ENCODE measurements at places on chromosomes 2 and 18.

DNA sequence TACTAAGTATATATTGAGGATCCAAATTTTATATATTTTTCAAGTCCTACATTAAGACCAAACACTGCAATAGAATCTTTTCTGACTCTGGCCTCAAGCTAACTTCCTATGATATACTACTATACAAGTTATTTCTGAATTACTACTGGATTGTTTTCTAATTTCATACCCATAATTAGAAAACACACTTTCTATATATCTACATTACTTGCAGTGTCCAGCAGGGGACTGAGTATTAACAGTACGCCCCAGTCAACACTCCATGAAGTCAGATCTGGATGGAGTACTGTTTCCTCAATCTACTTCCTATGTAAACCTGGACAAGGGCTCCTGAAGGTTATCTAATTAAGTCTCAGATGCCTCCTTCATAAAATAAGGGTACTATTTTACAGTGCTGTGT, 26.5 kb downstream of the RMP24 start:
- DNase-seq: no peak

- DNase-seq: no peak
Observed at GRCh38 chr2:143128681-143129580, at the start of gene ARHGAP15. TSS of gene ARHGAP15 (plus strand) at chr2:143129419.

- no peak for DNase-seq
Observed at GRCh38 chr2:241129086-241129871, 20.0 kb downstream of the PASK start.

- DNase-seq: no peak
Observed at GRCh38 chr18:6060149-6060548, 164.8 kb upstream of the TMEM200C start.

DNA sequence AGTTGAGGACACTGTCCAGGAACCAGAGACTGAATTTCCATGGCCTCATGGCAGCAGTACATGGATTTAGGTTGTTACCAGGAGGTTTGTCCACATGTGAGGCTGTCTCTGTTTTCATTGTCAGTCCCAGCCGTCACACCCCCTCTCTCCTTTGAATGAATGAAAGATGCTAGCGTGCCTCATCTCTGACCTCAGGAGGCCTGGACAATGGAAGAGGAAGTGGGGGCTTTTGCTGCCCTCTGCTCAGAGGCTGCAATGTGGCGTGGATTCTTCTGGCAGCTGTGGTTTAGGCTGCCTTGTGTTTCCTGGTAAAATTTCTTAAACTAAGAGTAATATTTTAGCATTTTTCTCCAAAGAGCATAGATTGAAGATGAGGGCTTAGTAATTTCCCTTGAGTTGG, 47.5 kb downstream of the RAB31 start:
- no peak for DNase-seq

DNA sequence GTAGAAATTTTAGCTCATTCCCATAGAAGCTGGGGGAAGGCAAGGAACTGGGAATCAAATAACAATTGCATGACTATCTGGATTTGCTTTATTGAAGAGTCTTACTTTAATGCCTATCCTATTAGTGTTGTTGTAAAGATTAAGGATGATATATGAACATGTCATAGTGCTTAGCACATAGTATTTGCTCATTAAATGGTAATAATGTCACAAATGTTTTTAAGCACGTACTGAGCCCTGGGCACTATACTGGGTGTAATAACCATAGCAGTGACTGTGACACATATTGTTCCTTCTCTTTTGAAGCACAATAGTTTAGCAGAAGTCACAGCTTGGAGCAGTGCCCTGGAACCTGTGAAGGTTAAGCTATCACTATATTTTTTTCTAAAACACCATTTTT, 47.2 kb upstream of the DTNB start:
- no peak for DNase-seq

- DNase-seq: no peak
Observed at GRCh38 chr2:218354045-218354444, 2.6 kb upstream of the CATIP start.

DNA sequence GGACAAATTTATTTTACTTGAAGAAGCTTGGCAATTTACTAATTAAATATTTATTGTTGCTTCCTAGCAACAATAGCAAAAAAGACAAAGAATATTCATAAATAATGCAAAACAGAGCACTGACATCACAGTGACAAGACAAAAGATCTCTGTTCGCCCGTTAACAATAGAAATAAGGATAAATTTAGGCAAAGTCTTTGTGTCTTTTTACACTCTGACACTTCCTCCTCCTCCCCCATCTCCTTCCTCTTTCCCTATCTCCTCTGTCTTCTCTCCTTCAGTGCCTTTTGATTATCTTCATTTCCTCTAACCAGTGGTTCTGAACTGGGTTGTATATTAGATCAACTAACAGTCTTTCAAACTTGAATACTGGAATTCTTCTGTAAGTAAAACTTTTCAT, 808.4 kb downstream of the ERBB4 start:
- DNase-seq: no peak

DNA sequence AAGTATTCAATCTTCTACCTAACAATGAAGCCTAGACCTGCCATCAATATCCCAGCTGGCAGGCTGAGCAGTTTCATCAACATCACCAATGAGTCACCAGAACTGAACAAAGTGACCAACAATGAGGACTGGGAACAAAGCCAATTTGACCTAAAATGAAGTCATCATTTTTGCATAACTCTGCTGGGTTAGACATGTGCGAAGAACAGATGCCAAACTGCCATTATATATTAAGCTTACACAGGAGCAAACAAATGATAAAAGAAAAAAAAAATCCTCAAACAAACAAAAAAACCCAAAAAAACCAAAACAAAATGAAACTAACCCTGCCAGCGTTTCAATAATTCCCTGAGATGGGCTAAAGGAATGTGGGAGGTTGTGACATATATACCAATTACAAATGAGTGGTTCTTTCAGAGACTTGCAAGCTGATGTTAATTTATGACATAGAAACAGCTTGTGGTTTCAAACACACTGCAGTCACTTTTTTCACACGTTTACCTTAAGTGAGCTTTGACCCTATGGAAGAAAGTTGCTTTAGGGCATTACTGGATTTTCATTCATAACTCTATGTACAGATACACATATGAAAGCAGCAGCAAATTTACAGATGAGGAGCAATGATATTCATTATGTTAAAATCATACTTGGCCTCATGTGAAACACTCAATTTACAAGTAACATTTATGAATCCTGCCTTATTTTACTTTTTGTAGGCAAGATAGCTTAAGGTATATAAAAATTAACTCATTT, 56.9 kb upstream of the CCDC141 start:
- DNase-seq: peak; percentile 86

DNA sequence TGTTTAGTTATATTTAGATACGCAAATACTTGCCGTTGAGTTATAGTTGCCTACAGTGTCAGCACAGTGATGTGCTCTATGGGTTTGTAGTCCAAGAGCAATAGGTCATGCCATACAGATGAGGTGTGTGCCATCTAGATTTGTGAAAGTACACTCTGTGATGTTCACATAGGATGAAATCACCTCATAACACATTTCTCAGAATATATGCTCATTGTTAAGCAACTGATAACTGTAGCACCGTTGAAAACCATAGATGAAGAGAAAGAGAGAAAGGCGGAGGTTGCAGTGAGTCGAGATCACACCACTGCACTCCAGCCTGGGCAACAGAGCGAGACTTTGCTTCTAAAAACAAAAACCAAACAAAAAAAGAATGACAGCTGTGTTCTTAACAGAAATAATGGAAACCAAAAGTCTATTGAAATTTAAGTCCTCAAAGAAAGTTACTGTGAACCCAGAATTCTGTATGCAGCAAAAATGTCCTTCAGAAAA, 9.5 kb downstream of the DGKD start:
- DNase-seq: no peak

DNA sequence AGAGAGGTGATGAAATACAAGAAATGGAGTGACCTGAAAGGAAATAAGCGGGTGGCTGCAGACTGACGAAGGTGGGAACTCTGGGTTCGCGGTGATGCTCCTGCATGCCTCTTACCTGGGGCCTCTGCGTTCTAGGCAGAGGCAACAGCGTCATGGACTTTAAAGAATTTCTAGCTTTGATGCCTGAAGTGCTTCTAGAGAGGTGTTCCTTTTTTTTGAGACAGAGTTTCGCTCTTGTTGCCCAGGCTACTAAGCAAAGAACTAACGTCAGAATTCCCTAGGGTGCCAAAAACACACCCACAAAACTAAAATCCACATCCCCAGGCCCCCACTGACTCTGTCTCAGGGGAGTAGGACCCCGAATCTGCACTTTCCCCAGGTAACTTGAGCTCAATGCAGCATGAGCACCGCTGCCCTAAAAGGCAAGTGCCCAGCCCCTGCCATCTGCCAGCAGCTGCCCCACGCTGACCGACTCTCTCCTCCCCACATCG, 110.5 kb upstream of the ID2 start:
- DNase-seq: no peak
